ENCODE measurements at places on chromosomes 1 and 21.

DNA sequence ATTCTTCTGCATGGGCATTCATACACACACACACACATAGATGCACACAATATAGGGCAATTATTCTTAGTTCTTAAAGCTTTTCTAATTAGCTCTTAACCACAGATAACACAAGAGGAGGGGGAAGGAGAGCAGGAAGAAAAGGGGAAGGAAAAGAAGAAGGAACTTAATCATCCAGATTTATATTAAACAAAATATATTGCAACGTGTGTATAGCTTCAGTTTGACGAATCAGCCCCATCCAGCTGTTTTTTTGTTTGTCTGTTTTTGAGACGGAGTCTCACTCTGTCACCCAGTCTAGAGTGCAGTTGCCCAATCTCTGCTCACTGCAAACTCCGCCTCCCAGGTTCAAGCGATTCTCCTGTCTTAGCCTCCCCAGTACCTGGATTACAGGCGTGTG, 21.7 kb upstream of the ANKRD13C start:
- DNase-seq, result no peak

- no peak for DNase-seq
Measured at GRCh38 chr1:14113841-14114567, 414.0 kb downstream of the PRDM2 start.

DNA sequence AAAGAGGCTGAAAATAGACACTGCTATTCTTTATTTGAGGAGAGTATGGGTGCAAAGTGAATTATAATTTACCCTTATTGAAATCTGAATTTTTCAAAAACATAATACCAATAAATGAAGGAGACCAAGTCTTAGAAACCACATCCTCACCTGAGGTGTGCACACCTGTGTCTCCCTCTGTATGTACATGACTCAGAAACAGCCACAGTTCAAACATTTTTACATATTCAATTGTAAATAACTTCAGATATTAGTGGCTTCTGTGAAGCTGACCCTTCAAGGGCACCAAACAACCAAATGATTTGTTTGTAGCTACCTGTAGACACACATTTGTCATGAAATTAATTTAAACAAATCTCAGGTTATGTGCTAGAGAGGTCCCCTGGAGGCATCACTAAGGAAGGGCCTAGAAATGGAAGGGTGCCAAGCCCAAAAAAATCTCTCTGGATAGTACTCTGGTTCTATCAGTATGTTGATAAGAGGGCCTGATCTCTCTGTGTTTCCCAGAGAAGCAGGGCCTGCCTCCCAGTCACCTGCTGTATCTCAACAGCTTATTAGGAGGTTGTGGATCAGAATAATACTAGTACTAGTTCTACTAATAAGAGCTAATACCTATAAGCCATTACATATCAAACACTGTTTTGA, 28.1 kb downstream of the ERI3 start:
- DNase-seq, result no peak

DNA sequence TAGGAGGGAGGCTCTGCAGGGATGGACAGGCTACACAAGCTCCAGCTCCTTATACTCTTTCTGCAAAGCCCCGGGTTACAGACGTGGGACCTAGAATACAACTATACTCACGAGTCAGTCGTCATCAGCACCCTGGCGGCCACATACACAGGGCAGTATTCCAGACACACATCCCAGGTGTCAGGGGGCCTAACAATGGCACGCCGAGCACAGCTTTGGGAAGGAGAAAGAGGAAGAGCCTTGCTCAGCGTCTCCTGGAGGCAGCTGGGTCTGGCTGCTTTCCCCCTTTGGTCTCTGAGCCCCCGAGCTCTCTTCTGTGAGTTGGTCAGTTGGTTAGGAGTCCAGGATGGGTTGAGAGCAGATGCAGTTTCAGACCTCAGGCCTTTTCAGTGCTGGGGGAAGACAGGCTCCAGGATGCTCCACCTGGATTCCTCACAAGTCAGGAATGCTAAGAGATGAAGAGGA, 4.5 kb upstream of the POU3F1 start:
- DNase-seq, result no peak

DNA sequence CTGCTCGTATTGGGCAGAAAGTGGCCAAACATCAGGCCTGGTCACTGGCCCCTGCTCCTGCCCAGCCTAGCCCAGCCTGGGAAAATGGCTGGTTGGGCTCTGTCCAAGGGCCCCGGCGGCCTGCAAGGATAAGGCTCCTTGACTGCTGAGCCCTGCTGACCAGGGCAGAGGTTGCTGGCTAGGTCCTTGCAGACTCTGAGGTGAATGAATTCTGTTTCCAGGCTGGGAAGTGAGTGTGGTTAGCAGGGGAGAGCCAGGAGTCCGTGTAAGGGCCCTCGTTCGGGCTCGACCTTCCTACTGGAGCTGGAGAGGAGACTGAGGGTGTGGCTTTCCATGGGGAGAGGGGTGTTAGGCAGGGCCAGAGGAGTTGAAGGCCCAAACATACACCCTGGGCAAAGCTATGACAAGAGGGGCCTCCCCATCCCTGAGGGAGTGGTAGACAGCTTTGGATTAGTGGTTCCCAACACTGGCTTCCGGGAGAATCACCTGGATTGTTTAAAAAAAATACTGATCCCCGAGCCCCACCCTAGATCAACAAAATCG, 20.6 kb downstream of the CSF1 start:
- DNase-seq, result no peak

DNA sequence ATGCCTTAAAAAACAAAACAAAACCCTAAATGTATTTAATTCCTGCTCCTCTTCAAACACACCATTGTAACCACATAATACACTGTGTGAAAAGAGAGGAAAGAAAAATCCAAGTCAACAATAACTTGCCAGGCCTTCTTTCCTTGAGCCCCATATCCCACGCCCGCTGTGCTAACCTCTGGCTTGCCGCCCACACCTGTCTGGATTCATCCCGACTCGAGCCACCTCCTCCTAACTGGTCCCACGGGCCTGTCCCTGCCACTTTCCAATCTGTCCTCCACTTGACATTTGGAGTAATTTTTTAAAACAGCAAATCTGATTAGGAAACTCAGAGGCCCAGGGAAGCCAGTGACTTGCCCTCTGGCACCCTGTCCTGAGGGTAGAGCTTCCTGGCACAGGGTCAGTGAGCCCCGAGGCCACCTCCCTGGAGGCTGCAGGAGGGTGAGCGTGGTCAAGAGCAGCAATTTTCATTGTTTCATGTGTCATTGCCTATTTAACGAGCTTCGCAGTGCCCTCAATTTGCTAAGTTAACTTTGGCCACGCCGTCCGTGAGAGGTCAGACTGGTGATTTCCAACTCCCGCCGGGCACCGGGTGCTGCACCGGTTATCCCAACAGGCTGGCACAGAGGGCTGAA, 54.1 kb downstream of the B3GALT5 start:
- DNase-seq, result peak; percentile 15

- DNase-seq, result peak; percentile 63
Measured at GRCh38 chr1:200979574-200980451, 43.7 kb downstream of the KIF21B start.
